Effector memory CD8-positive, alpha-beta T cell (primary cell): ENCODE measurements at places on chromosomes 4 and X.
A peak's percentile ranks its signal among the peaks of the same experiment; 100 is the strongest.

DNA sequence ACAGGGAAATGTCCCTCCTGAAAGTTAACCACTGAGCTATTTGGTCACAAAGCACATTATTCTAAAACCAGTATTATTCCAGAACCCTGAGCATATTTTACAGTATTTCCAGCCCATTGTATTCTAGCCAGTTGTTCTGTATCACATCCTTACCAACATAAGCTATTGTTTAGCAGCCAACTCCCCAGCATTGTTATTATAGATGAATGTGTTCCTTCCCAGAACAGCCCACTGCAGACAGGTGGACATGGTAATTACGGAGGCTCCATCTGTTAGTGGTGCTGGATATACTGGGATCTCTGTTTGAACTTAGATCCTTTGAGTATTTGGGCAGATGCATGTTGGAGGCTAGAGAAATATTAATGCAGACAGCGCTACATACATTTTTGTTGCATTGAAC, 126.1 kb downstream of the MGST2 start:
- no peak overlapping the region for H3K27ac ChIP-seq
- peaks cover 37% of the 10 kb centered on the region for H3K27me3 ChIP-seq
- no peak overlapping the region for H3K4me3 ChIP-seq
- no peaks in the 10 kb centered on the region for H3K36me3 ChIP-seq
- H3K4me1 ChIP-seq = no peaks in the 10 kb centered on the region

- DNase-seq = no peak
- no peaks in the 10 kb centered on the region for H3K4me1 ChIP-seq
- H3K36me3 ChIP-seq = no peaks in the 10 kb centered on the region
Measured at GRCh38 chr4:100722866-100723459, 205.1 kb upstream of the EMCN start.

DNA sequence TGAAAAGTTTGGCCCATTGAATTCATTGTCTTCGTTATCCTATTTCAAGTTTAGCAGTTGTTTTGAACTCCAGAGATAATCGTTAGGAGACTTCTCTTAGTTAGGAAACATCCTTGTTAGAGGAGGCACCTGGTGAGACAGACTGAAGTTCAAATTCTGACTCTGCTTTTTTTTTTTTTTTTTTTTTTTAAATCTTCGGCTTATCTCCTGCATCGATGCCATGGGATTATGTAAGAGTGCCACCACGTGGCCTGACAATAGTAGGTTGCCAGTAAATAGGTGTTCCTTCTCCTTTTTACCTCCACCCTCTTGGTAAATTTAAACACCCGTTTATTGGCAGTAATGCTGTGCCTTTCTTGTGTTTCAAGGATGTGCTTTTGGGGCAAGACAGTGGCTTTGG, 149.3 kb downstream of the SOWAHB start:
- H3K4me3 ChIP-seq = no peak overlapping the region
- peaks cover 42% of the 10 kb centered on the region for H3K27me3 ChIP-seq
- peaks cover 3% of the 10 kb centered on the region for H3K36me3 ChIP-seq
- no peak for DNase-seq
- no peak overlapping the region for H3K27ac ChIP-seq

DNA sequence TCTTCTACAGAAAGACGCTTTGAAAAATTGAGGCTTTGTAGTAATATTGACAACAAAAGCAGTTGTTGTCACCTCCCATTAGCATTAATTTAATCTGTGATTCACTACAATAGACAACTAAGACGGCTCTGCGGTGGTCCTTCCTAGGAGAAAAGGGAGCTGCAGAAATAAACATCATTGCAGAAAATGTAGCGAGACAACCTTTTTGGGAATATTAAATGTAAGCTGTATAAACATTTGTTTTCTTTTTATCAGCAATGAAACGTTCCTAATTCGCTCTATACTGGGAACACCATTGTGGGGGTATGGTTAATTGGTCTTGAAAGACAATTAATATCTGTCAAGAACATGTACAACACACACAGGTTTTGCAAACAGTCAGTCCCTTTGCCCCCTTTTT, 583.3 kb upstream of the TENM3 start:
- no peaks in the 10 kb centered on the region for H3K36me3 ChIP-seq
- H3K27ac ChIP-seq = no peak overlapping the region
- no peaks in the 10 kb centered on the region for H3K27me3 ChIP-seq
- DNase-seq = no peak

GRCh38 chrX:78199851-78200250, 60.4 kb upstream of the TAF9B start:
- H3K27me3 ChIP-seq = peaks cover 17% of the 10 kb centered on the region
- no peaks in the 10 kb centered on the region for H3K4me1 ChIP-seq
- H3K4me3 ChIP-seq = no peak overlapping the region
- H3K27ac ChIP-seq = no peak overlapping the region
- DNase-seq = no peak
- no peaks in the 10 kb centered on the region for H3K36me3 ChIP-seq

DNA sequence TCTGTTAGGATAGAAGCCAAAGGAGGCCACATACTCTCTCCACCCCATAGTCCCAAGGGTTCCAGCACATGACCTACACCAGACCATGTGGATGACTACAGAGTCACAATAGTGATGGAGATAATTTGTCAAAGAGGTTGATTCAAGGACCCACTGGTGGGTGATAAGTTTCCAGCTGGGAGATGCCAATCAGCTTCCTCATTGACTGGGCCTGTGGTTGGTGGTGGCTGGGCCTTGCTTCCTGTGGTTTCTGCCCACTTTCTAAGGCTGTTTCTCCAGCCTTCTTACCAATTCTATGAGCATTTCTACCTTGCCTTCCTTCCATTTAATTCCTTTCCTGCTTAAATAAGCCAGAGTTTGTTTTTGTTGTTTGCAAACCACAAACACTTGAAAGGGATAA, 95.5 kb upstream of the CPEB2 start:
- no peak overlapping the region for H3K27ac ChIP-seq
- H3K36me3 ChIP-seq = no peaks in the 10 kb centered on the region
- no peak overlapping the region for H3K4me3 ChIP-seq
- H3K27me3 ChIP-seq = peaks cover 30% of the 10 kb centered on the region
- DNase-seq = no peak

- DNase-seq = no peak
- H3K36me3 ChIP-seq = no peaks in the 10 kb centered on the region
- H3K27ac ChIP-seq = no peak overlapping the region
Measured at GRCh38 chr4:71195924-71196323, 142.9 kb upstream of the SLC4A4 start.

- peaks cover 12% of the 10 kb centered on the region for H3K4me1 ChIP-seq
- H3K4me3 ChIP-seq = no peak overlapping the region
- H3K27ac ChIP-seq = no peak overlapping the region
Measured at GRCh38 chr4:8168232-8168631, 9.6 kb upstream of the ABLIM2 start.

- no peak overlapping the region for H3K27ac ChIP-seq
- H3K4me1 ChIP-seq = no peaks in the 10 kb centered on the region
- no peaks in the 10 kb centered on the region for H3K27me3 ChIP-seq
- H3K4me3 ChIP-seq = no peak overlapping the region
- H3K36me3 ChIP-seq = no peaks in the 10 kb centered on the region
- DNase-seq = no peak
Measured at GRCh38 chr4:95018785-95019184, 261.0 kb downstream of the BMPR1B start.

GRCh38 chr4:173217075-173217474, 48.5 kb downstream of the GALNT7 start:
- H3K4me3 ChIP-seq = no peak overlapping the region
- H3K27me3 ChIP-seq = no peaks in the 10 kb centered on the region
- no peak overlapping the region for H3K27ac ChIP-seq
- DNase-seq = no peak
- H3K36me3 ChIP-seq = no peaks in the 10 kb centered on the region
- peaks cover 13% of the 10 kb centered on the region for H3K4me1 ChIP-seq

GRCh38 chr4:165131247-165131832, 18.7 kb upstream of the TMEM192 start:
- H3K4me1 ChIP-seq = peaks cover 2% of the 10 kb centered on the region
- no peak overlapping the region for H3K27ac ChIP-seq
- DNase-seq = peak; percentile 75
- no peaks in the 10 kb centered on the region for H3K36me3 ChIP-seq
- H3K4me3 ChIP-seq = no peak overlapping the region
- peaks cover 40% of the 10 kb centered on the region for H3K27me3 ChIP-seq

DNA sequence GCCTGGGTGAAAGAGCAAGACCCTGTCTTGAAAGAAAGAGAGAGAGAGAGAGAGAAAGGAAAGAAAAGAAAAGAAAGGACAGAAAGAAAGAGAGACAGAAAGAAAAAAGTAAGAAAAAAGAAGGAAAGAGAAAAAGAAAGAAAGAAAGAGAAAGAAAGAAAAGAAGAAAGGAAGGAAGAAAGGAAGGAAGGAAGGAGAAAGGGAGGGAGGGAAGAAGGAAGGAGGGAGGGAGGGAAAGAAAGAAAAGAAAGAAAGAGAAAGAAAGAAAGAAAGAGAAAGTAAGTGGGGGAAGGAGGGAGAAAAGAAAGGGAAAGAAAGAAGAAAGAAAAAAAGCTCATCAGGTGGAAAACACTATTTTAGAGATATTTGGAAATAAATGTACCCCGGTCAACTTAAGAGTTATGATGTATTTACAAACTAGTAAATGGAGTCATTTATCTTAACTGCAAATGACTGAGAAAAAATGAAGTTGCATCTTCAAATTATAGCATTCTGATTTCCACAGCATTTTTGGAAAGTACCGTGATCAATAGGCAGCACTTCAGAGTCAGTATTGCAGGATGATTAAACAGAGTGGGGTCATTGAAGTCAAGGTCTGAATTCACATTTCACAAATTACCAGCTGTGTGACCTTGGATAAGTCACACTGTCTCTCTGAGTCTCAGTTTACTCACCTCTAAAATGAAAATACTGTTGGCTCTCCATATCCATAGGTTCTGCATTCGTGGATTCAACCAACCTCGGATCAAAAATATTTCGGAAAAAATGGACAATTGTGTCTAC, 64.1 kb upstream of the SMAD1 start:
- no peak overlapping the region for H3K4me3 ChIP-seq
- no peak overlapping the region for H3K27ac ChIP-seq

GRCh38 chr4:153528705-153529485, 62.7 kb downstream of the TMEM131L start:
- DNase-seq = no peak
- H3K4me3 ChIP-seq = peak overlapping the region; percentile 70
- H3K27ac ChIP-seq = peak overlapping the region; percentile 88
- H3K36me3 ChIP-seq = peaks cover 17% of the 10 kb centered on the region

DNA sequence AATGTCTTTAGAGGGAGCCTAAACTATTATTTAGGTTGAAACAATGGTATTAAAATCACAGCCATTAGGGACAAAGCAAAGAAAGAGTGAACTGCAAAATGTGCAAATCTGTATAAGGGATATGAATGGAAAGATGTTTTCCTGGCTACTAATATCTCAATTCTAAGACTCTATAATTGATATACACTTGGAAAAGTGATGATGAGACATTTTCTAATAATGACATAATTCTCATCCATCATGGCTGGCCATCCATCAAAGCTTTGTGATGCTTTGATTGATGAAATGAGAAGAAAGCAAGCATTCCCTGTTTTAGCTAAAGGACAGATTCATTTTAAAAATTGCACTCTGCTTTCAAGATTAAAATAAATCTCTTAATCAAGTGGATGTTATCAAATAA, 965.5 kb upstream of the IGFBP7 start:
- H3K27ac ChIP-seq = no peak overlapping the region
- DNase-seq = no peak
- H3K27me3 ChIP-seq = no peaks in the 10 kb centered on the region
- no peak overlapping the region for H3K4me3 ChIP-seq

GRCh38 chr4:158750379-158750778, 18.4 kb upstream of the FNIP2 start:
- H3K4me3 ChIP-seq = no peak overlapping the region
- no peak overlapping the region for H3K27ac ChIP-seq
- H3K27me3 ChIP-seq = peaks cover 5% of the 10 kb centered on the region
- DNase-seq = no peak
- no peaks in the 10 kb centered on the region for H3K36me3 ChIP-seq

- DNase-seq = no peak
- H3K4me3 ChIP-seq = peak overlapping the region; percentile 26
- H3K4me1 ChIP-seq = peaks cover 3% of the 10 kb centered on the region
- peaks cover 78% of the 10 kb centered on the region for H3K27me3 ChIP-seq
Measured at GRCh38 chr4:140426610-140427105, 790 bp downstream of the CLGN start.

- H3K4me3 ChIP-seq = no peak overlapping the region
- no peak for DNase-seq
- H3K27ac ChIP-seq = no peak overlapping the region
- H3K27me3 ChIP-seq = no peaks in the 10 kb centered on the region
Measured at GRCh38 chrX:13101441-13102139, 57.2 kb upstream of the FAM9C start.

GRCh38 chr4:77002321-77003107, 53.0 kb downstream of the SEPTIN11 start:
- no peak overlapping the region for H3K4me3 ChIP-seq
- H3K36me3 ChIP-seq = peaks cover 8% of the 10 kb centered on the region
- H3K27ac ChIP-seq = no peak overlapping the region
- H3K27me3 ChIP-seq = no peaks in the 10 kb centered on the region
- no peak for DNase-seq
